HS-5 (cell line): ENCODE measurements at places on chromosomes 3 and 15.
A peak's percentile ranks its signal among the peaks of the same experiment; 100 is the strongest.

- DNase-seq, result no peak
Observed at GRCh38 chr3:51550080-51550819, 11.7 kb downstream of the RAD54L2 start.

GRCh38 chr3:32077260-32078084 lies 28.9 kb upstream of the GPD1L start:
- no peak for DNase-seq

- no peak for DNase-seq
Observed at GRCh38 chr15:36415643-36416042, 163.8 kb upstream of the CDIN1 start.

- DNase-seq, result no peak
Observed at GRCh38 chr15:78059110-78059839, 18.2 kb downstream of the TBC1D2B start.

GRCh38 chr3:153173758-153174516 lies 11.9 kb downstream of the RAP2B start:
- DNase-seq, result peak; percentile 57

DNA sequence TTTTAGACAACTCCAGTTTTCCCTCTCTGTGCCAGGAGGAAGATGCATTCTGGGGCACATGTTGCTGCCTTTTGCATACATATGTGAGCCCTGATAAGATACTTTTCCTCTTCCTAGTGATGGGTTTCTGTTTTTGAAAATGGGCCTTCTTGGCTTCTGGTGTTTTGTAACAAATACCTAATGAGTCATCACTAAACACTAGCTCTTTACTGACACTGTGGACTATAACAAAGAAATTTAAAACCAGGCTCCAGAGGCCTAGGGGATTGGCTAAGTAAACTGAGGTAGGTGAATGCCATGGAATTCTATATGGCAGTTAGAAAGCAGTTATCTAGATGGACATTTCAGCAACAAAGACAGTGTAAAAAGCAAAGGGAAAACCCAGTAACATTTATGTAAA lies 93.4 kb upstream of the NR2E3 start:
- DNase-seq, result peak; percentile 10
